Colonic mucosa (tissue), 4 donors: ENCODE measurements at places on chromosomes 5 and 9.

DNA sequence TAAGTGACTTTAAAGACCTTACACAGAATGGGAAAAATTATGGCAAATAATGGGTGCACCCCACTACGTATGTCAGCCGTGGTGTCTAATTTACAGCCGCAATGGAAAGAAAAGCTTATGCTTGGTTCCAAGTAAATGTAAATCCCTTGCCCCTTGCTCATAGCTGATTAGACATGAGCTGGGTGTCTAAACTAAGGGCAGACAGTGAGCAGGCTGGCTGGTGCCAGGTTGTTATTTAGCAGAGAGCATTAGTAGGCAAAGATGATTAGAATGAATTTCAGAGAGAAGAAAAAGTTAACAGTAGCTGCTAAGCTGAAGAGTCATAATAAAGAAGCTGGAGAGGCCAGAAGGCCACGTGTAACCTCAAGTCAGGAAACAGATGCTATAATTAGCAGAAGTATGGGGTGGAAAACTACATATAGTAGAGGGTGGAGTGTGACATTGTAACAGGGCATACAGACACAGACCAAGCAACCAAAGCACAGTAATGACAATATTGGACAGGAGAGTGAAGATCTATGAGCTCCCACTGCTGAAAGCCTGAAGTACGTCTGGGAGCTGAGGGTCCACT is 257.7 kb downstream of the MCTP1 start:
- H3K27me3 ChIP-seq, result no peaks in the 10 kb centered on the region
- H3K36me3 ChIP-seq, result no peaks in the 10 kb centered on the region
- H3K4me1 ChIP-seq, result no peaks in the 10 kb centered on the region
- H3K4me3 ChIP-seq, result no peak overlapping the region

- no peak overlapping the region for H3K27ac ChIP-seq
- no peaks in the 10 kb centered on the region for H3K4me1 ChIP-seq
- no peaks in the 10 kb centered on the region for H3K36me3 ChIP-seq
- no peak for DNase-seq
- no peaks in the 10 kb centered on the region for H3K27me3 ChIP-seq
- no peak overlapping the region for H3K4me3 ChIP-seq
Observed at GRCh38 chr9:79615038-79615437, 43.3 kb downstream of the TLE4 start.

- no peaks in the 10 kb centered on the region for H3K27me3 ChIP-seq
- H3K27ac ChIP-seq, result no peak overlapping the region
- no peaks in the 10 kb centered on the region for H3K4me1 ChIP-seq
- no peak for DNase-seq
- H3K4me3 ChIP-seq, result no peak overlapping the region
Observed at GRCh38 chr9:125881042-125881441, 133.9 kb downstream of the PBX3 start.

GRCh38 chr9:130138791-130139190 is 33.4 kb upstream of the NCS1 start:
- no peaks in the 10 kb centered on the region for H3K4me1 ChIP-seq
- no peaks in the 10 kb centered on the region for H3K36me3 ChIP-seq
- no peak overlapping the region for H3K27ac ChIP-seq
- H3K27me3 ChIP-seq, result no peaks in the 10 kb centered on the region

- no peak for DNase-seq
- no peak overlapping the region for H3K27ac ChIP-seq
- H3K4me1 ChIP-seq, result no peaks in the 10 kb centered on the region
- no peaks in the 10 kb centered on the region for H3K27me3 ChIP-seq
- no peak overlapping the region for H3K4me3 ChIP-seq
- no peaks in the 10 kb centered on the region for H3K36me3 ChIP-seq
Observed at GRCh38 chr5:124764992-124765611, 18.7 kb upstream of the ZNF608 start.

DNA sequence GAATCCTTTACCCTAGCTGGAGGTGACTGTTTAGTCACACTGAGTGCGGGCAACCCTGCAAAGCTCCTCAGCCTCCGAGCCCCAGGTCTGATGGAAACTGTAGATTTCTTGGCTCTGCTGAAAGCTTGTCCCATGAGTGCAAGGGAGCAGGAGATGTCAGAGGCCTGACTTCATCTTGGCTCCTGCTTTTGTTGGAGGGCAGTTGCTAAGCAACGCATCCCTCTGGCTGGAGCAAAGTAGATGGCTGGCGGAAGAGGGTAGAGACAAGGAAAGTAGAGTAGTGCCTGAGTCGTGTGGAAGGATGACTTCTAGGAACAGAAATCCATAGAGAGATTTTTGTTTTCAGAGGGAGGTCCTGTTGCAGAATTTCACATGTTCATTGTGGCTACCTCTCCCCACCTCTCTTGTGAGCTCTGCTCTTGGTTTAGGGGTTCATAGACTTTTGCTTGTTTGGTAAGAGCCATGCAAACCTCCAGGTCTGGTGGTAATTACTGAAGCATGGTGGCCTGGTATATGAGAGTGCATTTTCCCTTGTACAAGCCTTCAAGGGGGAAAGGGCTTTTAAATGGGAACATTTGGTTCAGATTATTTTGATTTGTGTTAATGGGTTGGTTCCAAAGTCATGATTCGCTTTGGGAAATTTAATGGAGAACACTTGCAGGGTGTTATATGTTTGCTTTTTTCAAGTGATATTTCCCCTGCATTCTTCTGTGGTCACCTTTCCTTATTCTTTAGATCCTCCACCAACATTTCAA is 71.5 kb downstream of the ARHGAP26 start:
- no peak overlapping the region for H3K27ac ChIP-seq
- peaks cover 16% of the 10 kb centered on the region for H3K4me1 ChIP-seq
- H3K27me3 ChIP-seq, result no peaks in the 10 kb centered on the region
- H3K4me3 ChIP-seq, result no peak overlapping the region

DNA sequence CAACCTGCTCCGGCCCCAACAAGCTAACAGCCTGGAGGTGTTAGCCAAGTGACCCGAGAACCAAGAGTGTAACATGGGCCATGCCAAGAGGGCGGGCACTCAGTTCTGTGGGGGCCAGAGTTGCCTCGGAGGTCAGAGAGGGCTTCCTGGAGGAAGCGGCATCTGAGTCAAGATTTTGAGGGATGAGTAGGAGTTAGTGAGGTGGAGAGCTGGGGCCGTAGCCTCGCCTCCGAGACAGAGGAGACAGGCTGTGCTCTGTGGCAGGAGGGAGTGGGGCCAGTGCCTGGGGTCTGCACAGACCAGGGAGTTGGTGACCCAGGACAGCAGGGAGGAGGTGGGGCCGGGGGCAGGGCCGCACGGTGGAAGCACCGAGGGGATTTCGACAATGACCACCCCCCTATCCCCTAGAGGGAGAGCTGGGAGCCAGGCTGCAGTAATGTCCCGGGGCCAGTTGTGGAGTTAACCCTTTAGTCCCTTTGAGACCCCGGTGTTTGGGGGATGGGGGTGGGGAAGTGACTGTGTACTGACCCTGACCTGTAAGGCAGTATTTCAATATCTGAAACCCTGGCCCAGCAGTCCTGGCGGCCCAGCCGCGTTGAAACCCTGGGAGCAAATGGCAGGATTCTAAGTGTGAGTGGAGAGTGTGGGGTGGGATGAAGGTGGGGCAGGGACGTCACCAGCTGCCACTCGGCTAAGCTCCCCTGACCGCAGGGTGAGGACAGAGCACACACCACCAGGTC is 148.7 kb upstream of the COL5A1 start:
- H3K27me3 ChIP-seq, result no peaks in the 10 kb centered on the region
- H3K27ac ChIP-seq, result no peak overlapping the region
- H3K36me3 ChIP-seq, result no peaks in the 10 kb centered on the region
- no peak for DNase-seq
- no peaks in the 10 kb centered on the region for H3K4me1 ChIP-seq

DNA sequence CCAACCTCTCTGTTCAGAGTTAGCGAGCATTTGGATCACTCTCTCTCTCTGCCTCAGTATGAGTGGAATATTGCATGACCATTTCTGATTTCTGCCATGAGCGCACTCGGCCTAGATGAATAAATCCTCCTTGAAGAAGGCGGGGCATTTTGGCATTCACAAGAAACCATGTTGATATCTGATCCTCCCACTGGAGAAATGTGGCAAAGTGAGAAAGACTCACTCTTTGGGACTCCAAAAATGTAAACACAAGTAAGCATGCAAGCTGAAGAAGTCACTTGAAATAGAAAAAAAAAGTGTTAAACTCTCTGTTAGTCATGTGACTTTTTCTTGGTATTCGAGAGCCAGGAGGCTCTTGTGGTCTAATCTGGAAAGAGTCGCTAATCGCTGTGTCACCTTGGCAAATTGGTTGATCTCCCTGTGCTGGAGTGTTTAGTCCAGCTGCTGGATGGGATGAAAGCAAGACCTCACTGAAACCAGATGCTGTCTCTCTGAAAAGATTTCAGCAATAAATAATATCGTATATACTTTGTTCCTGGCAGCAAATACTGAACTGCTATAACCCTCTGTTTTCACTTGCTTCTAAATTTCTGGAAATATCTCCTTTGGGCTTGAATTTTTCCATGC is 95.5 kb downstream of the GHR start:
- H3K36me3 ChIP-seq, result no peaks in the 10 kb centered on the region
- no peak overlapping the region for H3K4me3 ChIP-seq

DNA sequence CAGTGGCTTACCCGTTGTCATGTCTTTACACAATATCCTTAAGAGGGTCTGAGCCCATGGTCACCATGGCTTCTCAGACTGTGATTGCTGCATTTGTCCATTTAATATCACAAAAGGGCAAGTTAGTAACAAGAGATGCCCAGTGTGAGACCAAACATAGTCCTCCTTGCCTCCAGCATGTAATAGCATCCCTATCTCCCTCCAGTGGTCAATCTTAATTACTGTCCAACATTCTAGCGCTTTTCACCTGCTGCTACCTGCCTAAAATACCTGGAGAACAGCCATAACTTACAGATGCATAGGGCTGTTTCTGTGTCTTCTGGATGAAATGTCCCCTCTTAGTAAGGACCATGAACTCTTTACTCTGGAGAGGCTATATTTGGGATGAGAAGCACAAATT is 267.2 kb upstream of the DAB2 start:
- H3K36me3 ChIP-seq, result no peaks in the 10 kb centered on the region
- no peak overlapping the region for H3K27ac ChIP-seq
- no peak overlapping the region for H3K4me3 ChIP-seq
- H3K27me3 ChIP-seq, result no peaks in the 10 kb centered on the region
- DNase-seq, result no peak
- no peaks in the 10 kb centered on the region for H3K4me1 ChIP-seq

DNA sequence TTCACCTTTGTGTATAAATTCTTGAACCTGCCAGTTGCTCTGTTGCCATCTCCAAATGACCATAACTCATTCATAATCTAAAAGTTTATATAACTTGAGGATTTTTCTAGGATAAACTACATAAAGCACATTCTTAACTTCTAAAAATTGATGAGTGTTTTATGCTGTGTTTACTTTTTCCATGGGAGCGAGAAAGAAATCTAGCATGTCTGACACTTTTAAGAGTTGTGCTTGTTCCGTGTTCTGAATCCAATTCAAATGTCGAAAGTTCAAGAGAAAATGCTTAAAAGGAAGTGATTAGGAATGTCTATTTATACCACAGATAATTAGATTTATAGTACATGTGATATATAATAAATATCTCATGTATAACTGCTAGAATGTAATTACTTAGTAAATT is 154.4 kb downstream of the DEPDC1B start:
- no peaks in the 10 kb centered on the region for H3K36me3 ChIP-seq
- H3K27ac ChIP-seq, result no peak overlapping the region
- no peaks in the 10 kb centered on the region for H3K4me1 ChIP-seq
- H3K27me3 ChIP-seq, result no peaks in the 10 kb centered on the region
- DNase-seq, result no peak

- H3K27me3 ChIP-seq, result no peaks in the 10 kb centered on the region
- no peak for DNase-seq
- H3K4me1 ChIP-seq, result no peaks in the 10 kb centered on the region
- no peak overlapping the region for H3K27ac ChIP-seq
- H3K36me3 ChIP-seq, result no peaks in the 10 kb centered on the region
- no peak overlapping the region for H3K4me3 ChIP-seq
Observed at GRCh38 chr5:58466939-58467338, 7.1 kb upstream of the PLK2 start.

- H3K27ac ChIP-seq, result no peak overlapping the region
- H3K36me3 ChIP-seq, result no peaks in the 10 kb centered on the region
- no peaks in the 10 kb centered on the region for H3K4me1 ChIP-seq
- H3K27me3 ChIP-seq, result no peaks in the 10 kb centered on the region
- H3K4me3 ChIP-seq, result no peak overlapping the region
Observed at GRCh38 chr9:115810166-115810565, 343.4 kb upstream of the PAPPA start.

DNA sequence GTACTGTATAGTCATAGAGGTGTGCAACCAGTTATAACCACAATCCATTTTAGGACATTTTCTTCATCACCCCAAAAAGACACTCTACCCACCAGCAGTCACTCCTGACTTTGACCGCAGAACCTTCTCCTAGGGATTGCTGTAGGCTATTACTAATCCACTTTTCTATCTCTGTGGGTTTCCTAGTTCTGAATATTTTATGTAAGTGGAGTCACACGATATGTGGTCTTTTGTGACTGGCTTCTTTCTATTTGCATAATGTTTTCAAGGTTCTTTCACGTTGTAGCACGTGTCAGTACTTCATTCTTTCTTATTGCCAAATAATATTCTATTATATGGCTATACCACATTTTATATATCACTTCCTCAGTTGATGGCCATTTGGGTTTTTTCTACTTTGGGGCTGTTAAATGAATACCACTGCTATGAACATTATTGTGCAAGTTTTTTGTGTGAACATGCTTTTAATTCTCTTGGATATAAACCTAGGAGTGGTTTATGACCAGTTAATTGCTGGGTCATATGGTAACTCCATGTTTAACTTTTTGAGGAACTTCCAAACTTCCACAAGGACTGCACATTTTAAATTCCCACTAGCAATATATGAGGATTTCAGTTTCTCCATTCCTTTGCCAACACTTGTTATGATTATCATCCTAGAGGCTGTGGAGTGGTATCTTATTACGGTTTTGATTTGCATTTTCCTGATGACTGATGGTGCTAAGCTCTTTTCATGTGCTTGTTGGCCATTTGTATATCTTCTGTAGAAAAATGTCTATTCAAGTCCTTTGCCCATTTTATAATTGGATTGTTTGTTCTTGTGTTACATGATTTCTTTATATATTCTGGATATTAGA is 37.8 kb downstream of the MRRF start:
- H3K4me3 ChIP-seq, result no peak overlapping the region
- no peaks in the 10 kb centered on the region for H3K27me3 ChIP-seq
- H3K27ac ChIP-seq, result no peak overlapping the region
- H3K36me3 ChIP-seq, result no peaks in the 10 kb centered on the region
- H3K4me1 ChIP-seq, result no peaks in the 10 kb centered on the region

DNA sequence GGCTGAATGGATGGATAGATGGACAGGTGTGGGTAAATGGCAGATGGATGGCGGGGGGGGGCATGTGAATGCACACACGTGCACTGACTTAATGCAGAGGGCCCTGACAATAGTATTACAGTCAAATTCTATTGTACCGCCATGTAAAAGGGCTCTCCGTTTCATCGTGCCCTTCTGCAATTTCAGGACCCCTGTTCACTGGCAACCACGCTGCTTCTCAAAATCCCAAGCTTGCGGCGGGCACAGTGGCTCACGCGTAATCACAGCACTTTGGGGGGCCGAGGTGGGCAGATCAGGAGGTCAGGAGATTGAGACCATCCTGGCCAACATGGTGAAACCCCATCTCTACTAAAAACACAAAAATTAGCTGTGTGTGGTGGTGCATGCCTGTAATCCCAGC is 211.4 kb downstream of the BNC2 start:
- DNase-seq, result no peak
- H3K27me3 ChIP-seq, result no peaks in the 10 kb centered on the region
- H3K27ac ChIP-seq, result no peak overlapping the region
- H3K36me3 ChIP-seq, result no peaks in the 10 kb centered on the region

- H3K36me3 ChIP-seq, result no peaks in the 10 kb centered on the region
- no peak overlapping the region for H3K4me3 ChIP-seq
- no peak for DNase-seq
- H3K4me1 ChIP-seq, result no peaks in the 10 kb centered on the region
- no peaks in the 10 kb centered on the region for H3K27me3 ChIP-seq
- no peak overlapping the region for H3K27ac ChIP-seq
Observed at GRCh38 chr5:27479859-27480258, 441.5 kb upstream of the CDH9 start.
